ENCODE measurements at places on chromosomes 12 and 14.
A peak's percentile ranks its signal among the peaks of the same experiment; 100 is the strongest.

- DNase-seq: no peak
These were observed 349.4 kb downstream of the PDZRN4 start for GRCh38 chr12:41537522-41537921.

- no peak for DNase-seq
These were observed 14.8 kb downstream of the PRKAB1 start for GRCh38 chr12:119682639-119683252.

DNA sequence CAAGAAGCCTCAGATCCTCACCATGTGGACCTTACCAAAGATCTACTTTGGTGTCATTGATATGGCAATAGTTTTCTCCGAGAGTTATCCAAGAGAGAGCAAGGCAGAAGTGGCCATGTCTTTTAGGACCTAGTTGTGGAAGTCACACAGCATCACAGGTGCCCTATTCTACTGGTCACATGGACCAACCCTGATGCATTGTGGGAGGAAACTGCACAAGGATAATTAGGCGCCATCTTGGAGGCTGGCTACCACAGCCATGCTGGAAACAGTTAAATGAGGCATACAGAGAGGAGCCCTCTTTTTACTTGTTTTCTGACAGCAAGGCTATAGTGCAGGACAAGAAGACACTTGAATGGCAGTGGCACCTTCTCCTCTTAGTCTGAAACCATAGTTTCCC lies 49.8 kb downstream of the GNS start:
- DNase-seq: no peak

DNA sequence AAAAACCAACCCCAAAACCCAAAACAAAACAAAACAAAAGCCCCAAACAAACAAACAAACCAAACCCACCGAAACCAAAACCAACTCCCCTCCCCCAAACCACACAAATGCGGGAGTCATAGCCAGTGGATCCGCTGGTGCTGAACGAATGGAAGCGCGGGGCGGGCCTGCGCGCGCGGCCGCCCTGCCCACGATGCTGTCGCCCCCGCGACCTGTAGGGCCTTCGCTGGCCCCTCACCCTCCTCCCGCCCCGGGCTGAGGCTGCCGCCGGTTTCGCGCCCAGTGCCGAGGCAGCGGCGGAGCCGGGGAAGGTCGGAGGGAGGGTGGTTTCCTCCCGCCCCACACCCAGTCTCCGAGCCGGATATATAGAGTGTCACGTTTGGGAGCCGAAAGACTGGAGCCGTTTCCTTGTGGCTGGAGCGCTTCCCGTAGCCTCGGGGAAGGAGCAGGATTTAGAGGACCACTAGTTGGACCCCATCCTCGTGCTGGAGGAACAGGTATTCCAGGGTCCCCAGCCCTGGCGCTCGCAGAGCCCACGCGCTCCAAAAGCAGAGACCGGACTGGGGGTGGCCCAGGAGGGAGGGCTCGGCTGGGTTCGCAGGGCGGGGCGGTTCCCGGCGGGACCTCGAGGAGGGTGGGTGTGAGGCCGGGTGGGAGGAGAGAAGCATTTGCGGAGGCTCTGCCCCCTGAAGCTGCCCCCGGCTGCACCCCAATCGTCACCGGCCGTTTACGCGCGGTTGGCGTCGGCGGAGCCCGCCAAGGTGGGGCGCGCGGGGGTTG lies at the start of gene FAR2:
FAR2 (plus strand) TSS at position 368 of the 780 bp plus-strand sequence. CDS start 121,172 bp downstream, outside the sequence.
- peak; percentile 27 for DNase-seq

DNA sequence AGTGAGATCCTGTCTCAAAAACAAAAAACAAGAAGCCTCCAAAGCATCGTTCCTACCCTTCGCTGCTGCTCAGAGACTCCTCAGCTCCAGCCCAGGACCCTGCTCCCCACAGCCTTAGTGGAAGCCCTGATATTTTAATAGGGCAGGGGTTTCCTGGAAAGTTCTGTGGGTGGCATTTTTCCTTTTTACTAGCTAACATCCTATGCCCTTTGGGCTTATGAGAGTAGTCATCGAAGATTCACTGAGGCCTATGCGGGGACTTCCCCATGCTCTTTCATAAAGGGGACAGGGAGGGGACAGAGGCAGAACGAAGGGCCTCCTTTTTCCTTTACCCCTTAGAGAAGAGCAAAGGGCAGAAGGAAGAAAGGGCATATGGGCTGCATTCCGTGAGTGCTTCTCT lies 8.3 kb downstream of the LAG3 start:
- no peak for DNase-seq

DNA sequence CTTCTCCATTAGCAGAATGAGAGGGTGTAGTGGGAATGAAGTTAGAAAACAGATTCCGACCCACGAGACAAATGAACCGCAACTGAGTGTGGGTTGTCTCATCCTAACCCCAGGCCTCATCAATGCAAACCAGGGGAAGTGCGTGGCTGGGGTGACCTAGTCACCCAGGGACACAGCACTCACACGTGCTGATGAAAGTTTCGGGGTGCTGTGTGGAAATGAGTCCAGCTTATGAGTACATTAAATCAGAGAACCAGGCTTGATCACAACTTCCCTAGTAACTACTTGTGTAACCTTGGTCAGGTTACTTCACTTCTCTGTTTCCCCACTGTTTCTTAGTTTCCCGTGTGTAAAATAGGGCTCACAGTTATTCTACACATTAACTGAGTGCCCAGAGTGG lies 95.4 kb upstream of the CDKN3 start:
- DNase-seq: no peak

All from ACHN (cell line).